ENCODE measurements at places on chromosomes 7 and 10. TPM values are rescaled to one million over a fixed set of nuclear protein-coding genes. Genes with fewer than 3 reads are reported as not detected.

Gene ELN
- 3.9 TPM for total RNA-seq

Gene NRP1
- total RNA-seq = 3.0 TPM

Gene OR2A12
- not detected for total RNA-seq

Gene OIT3
- total RNA-seq = not detected

Gene CFAP58
- 0.92 TPM for total RNA-seq

Gene AGMO
- total RNA-seq = 1.0 TPM

Gene AOAH
- not detected for total RNA-seq

Gene PRPS1L1
- total RNA-seq = not detected

Gene CALCR
- total RNA-seq = 1.2 TPM

Gene CDHR1
- 5.0 TPM for total RNA-seq

DNA sequence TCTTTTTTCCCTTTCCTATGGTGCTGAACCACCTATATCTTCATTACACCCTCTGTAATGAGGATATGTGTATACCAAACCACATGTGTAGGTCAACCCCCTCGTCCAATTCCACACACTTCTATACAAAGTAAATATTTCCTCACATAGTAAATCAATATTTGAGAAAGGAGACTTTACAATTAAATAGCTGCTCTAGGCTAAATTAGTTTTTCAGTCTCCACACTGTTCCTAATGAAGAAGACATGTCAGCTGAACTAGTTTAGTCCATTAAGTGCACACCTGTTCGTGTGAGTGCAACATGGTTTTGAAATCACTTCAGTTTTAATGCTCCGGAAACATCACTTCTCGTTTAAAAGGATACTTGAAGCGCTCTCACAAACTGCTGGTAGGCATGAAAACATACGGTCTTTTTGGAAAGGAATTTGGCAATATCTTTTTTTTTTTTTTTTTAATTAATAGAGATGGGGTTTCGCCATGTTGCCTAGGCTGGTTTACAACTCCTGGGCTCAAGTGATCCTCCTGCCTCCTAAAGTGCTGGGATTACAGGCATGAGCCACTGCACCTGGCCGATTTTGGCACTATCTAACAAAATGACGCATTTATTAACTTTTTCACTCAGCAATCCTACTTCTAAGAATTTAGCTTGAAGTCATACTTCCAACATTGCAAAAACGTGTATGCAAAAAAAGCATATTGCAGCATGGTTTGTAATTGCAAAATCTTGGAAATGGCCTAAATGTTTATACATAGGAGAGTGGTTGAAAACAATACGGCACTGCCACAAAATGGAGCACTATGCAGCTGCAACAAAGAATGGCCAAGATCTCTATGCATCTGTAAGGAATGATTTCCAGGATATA is 2.1 kb upstream of the XRCC2 start:
- H3K27ac ChIP-seq = no peak overlapping the region
- H3K4me1 ChIP-seq = peaks cover 10% of the 10 kb centered on the region
- H3K36me3 ChIP-seq = 0 out of 2 replicates have a peak, but pooled peaks cover 3% of the 10 kb centered on the region
- peak overlapping the region; percentile 38 for H3K4me3 ChIP-seq
- H3K27me3 ChIP-seq = peaks cover 2% of the 10 kb centered on the region

- no peaks in the 10 kb centered on the region for H3K4me1 ChIP-seq
- H3K27ac ChIP-seq = no peak overlapping the region
- H3K27me3 ChIP-seq = no peaks in the 10 kb centered on the region
- no peaks in the 10 kb centered on the region for H3K36me3 ChIP-seq
- DNase-seq = no peak
These were observed 10.9 kb upstream of the BHLHA15 start for GRCh38 chr7:98200364-98200763.

GRCh38 chr10:12388671-12389070 is 39.3 kb downstream of the CAMK1D start:
- peak overlapping the region; percentile 37 for H3K27ac ChIP-seq
- no peaks in the 10 kb centered on the region for H3K27me3 ChIP-seq
- H3K4me3 ChIP-seq = no peak overlapping the region
- no peak for DNase-seq
- H3K36me3 ChIP-seq = no peaks in the 10 kb centered on the region

DNA sequence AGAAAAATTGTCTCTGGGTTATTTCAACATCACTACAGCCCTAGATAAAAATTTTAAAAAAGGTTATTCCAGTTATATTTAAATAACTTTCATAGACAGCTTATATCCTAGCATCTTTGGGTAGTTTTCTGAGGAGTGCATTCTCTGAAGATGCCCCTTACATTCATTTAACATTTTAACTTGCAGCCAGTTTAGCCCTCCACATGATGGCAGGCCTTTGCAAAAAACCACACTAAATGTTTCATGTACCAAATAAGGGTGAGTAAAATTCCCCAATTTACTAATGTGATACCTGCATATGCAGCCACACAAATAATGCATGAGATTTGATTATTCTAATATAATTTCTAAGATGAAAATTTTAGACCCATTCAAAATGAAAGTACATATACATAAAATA is 108.4 kb upstream of the ZWINT start:
- H3K4me1 ChIP-seq = no peaks in the 10 kb centered on the region
- no peaks in the 10 kb centered on the region for H3K27me3 ChIP-seq
- H3K4me3 ChIP-seq = no peak overlapping the region
- no peak overlapping the region for H3K27ac ChIP-seq
- no peak for DNase-seq

GRCh38 chr10:83941189-83941588 is 198.1 kb upstream of the GHITM start:
- H3K27me3 ChIP-seq = peaks cover 3% of the 10 kb centered on the region
- H3K4me1 ChIP-seq = peaks cover 27% of the 10 kb centered on the region
- H3K36me3 ChIP-seq = no peaks in the 10 kb centered on the region
- no peak overlapping the region for H3K4me3 ChIP-seq

- peaks cover 22% of the 10 kb centered on the region for H3K4me1 ChIP-seq
- no peaks in the 10 kb centered on the region for H3K27me3 ChIP-seq
- no peak for DNase-seq
- H3K4me3 ChIP-seq = no peak overlapping the region
- H3K27ac ChIP-seq = no peak overlapping the region
These were observed 49.4 kb downstream of the NOD1 start for GRCh38 chr7:30429156-30429530.

DNA sequence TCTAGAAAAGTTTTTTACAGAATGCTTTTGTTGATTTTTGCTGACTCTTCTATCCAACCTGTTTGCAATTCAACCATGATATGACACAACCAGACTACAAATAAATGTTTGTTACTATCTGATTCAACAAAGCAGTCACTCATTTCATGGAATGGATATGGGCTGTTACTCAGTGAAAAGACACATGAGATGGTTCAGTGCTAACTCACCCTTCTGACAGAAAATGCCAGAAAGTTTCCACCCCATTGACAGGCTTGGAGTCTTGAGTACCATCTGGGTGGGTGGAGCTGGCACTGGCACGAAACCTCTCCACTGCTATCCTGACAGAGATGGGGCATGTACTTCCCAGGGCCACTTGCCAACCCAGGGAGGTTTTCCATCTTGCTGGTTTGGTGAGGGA is 39.5 kb downstream of the RBM28 start:
- H3K27me3 ChIP-seq = no peaks in the 10 kb centered on the region
- peaks cover 21% of the 10 kb centered on the region for H3K4me1 ChIP-seq
- H3K4me3 ChIP-seq = no peak overlapping the region
- no peak overlapping the region for H3K27ac ChIP-seq
- DNase-seq = no peak

GRCh38 chr7:38179776-38180226 is 1.8 kb downstream of the STARD3NL start:
- peaks cover 11% of the 10 kb centered on the region for H3K27me3 ChIP-seq
- peak overlapping the region; percentile 1 for H3K27ac ChIP-seq
- peak overlapping the region; percentile 91 for H3K4me3 ChIP-seq
- H3K4me1 ChIP-seq = peaks cover 18% of the 10 kb centered on the region
- H3K36me3 ChIP-seq = peaks cover 6% of the 10 kb centered on the region
- no peak for DNase-seq

- no peaks in the 10 kb centered on the region for H3K27me3 ChIP-seq
- no peak for DNase-seq
- no peaks in the 10 kb centered on the region for H3K36me3 ChIP-seq
- peaks cover 14% of the 10 kb centered on the region for H3K4me1 ChIP-seq
- no peak overlapping the region for H3K4me3 ChIP-seq
These were observed 54.4 kb downstream of the EBF3 start for GRCh38 chr10:129909531-129910256.

- H3K4me1 ChIP-seq = no peaks in the 10 kb centered on the region
- H3K36me3 ChIP-seq = peaks cover 2% of the 10 kb centered on the region
- no peak overlapping the region for H3K27ac ChIP-seq
- H3K27me3 ChIP-seq = no peaks in the 10 kb centered on the region
- no peak for DNase-seq
These were observed 144.5 kb downstream of the ADCY1 start for GRCh38 chr7:45718464-45719330.

DNA sequence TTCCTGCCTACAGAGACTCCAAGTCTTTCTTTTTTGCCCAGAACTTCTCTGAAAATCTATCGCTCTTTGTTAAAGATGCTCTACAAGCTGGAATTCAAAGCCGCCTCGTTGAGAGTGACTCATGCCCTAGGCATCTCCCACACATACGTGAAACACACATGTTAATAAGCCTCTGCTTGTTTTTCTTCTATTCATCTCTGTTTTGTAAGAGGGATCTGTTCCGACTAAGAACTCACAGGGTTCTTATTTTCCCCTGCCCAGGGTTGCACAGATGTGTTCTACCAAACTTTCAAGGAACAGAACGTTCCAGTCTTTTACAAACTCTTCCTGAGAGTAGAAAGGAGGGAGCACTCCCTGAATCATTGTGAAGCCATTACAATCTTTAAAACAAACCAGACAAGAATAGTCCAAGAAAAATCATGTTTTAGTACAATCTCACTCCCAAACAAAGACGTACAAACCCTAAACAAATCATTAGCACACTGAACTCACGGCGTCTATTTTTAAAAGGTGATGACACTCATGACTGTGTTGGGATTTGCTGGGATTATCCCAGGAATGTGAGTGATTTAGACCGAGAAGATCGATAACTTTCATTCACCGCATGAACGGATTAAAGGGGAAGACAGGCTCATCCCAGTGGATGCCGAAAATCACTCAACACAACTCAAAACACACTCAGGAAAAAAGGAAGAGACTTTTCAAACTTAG is 55.3 kb upstream of the INPP5A start:
- no peaks in the 10 kb centered on the region for H3K36me3 ChIP-seq
- peaks cover 2% of the 10 kb centered on the region for H3K4me1 ChIP-seq
- no peaks in the 10 kb centered on the region for H3K27me3 ChIP-seq
- no peak for DNase-seq
- no peak overlapping the region for H3K27ac ChIP-seq

DNA sequence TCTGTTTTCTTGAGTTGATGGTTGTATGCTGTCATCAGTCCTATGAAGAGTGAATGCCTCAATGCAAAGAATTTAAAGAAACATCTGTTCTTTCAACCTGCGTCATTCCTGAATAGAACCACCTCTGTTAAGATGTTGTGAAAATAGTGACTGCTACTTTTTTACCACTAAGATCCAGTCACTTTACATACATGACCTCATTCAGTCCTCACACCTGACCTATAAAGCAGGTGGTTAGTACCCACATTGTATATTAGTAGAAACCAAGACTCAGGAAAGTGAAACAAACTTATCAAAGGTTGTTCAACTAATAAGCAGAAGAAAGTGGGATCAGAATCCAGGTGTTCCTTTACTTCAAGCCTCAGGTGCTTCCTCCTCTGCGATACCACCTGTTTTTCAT is 64.8 kb downstream of the ITGB8 start:
- H3K27me3 ChIP-seq = no peaks in the 10 kb centered on the region
- no peak overlapping the region for H3K27ac ChIP-seq
- no peaks in the 10 kb centered on the region for H3K36me3 ChIP-seq
- DNase-seq = no peak

Measured in WTC11 (cell line).